Stimulated activated CD8-positive, alpha-beta memory T cell treated with anti-CD3 and anti-CD28 coated beads, Interleukin-2, amount 100 ng/mL, for 1 hour (primary cell): ENCODE measurements at places on chromosomes 6 and 20.

DNA sequence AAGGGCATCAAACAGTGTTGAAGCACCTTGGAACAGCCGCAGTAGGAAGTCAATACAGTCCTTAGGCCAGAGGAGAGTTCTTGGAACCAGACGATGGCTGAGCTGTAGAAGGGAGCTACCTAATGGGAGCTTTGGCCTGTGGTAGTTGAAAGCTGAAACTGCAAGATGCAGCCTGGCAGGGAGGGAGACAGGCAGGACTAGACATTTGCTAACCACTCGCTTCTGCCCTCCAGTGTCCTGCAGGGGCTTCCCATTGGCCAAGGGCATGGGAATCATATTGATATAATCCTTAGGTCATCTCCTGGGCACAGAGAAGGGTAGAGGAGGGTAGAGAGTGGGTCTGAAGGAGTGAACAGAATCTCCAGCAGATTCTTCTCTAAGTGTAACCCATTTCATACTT lies 60.4 kb downstream of the TPD52L1 start:
- no peak for DNase-seq

DNA sequence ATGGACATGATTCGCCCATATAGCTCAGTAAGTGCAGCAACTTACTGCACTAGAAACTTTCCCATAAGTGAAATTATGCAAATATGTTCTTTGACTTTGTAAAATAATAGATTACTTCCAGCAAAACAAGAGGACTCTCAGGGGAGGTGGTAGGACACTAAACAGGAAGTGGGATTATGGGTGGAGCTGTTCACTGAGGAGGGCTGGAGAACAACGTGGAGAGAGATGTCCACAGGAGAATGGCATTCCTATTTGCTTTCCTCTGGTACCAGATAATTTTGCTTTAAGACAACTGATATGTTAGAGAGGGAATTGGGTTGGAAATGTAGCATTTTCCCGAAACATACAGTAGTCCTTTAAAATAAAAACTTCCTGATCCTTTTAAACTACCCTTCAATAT lies 3.7 kb downstream of the TPD52L1 start:
- no peak for DNase-seq

- DNase-seq = peak; percentile 20
Observed at GRCh38 chr6:163956571-163957407, 542.3 kb downstream of the QKI start.

- DNase-seq = no peak
Observed at GRCh38 chr6:128731249-128732165, 151.4 kb upstream of the LAMA2 start.

DNA sequence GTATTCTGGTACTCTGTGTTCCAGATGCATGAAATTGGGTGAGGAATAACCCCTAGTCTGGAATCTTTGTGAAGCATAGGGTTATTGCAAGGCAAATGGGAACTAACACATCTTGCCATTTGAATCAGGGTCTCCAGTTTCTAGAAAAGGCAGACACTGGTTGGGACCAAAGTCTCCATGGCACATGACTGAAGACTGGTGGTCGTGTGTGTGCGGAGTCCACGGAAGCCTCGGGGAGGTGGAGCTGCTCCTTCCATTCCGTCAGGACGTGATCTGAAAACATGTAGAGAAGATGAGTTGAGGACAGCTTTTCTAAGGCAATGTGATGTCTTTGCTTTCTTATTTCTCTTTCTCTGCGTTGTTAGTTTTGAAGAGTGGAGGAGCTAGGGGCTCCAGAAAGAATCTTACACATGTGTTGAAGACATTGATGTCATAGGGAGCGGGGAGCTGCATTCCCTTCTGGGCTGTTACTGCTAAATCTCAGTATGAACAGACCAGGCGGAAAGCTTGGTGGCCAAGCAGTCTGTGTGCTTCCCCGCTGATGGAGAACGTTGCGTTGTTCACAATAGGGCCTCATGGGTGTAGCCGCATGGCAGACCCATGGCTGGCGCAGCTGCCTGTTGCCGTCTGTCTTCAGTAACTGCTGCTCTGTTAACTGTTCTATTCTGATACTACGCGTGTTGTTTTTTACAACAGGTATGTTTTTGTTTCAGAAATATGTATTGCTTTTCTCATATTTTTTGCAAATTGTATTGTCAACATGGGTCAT lies 4.8 kb upstream of the SLC17A9 start:
- no peak for DNase-seq

GRCh38 chr6:3669916-3670315 lies 81.6 kb downstream of the PXDC1 start:
- DNase-seq = no peak

DNA sequence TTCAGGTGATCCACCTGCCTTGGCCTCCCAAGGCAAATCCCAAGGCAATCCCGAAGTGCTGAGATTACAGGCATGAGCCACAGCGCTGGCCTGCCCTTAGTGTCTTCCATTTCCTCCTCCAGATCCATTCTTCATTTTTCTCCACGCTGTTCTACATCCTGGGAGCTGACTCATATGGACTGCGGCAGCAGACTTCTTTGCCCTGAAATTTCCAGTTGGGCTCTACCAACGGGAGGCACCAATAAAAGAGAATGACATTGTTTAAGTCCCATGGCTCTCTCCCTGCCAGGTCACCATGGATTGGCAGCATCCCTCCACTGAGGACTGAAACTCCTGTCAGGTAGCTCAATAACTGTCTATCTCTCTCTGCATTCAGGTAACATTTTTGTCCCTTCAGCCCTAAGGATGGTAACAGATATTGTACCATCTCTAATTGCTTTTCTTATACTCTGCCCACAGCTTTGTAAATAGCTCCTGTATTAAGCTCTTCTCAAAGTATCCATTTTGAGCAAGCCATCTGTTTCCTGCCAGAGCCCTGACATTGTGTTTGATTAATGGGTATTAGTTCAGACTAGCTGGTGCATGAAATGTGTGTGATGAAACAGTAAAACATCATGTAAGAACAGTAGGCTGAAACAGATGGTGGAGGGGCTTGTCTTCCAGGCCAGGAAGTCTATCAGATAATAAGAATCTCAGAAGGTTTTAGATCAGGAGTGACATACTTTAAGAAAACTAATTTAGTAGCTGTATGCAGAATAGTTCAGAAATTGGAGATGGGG lies 3.6 kb downstream of the TBCC start:
- no peak for DNase-seq

DNA sequence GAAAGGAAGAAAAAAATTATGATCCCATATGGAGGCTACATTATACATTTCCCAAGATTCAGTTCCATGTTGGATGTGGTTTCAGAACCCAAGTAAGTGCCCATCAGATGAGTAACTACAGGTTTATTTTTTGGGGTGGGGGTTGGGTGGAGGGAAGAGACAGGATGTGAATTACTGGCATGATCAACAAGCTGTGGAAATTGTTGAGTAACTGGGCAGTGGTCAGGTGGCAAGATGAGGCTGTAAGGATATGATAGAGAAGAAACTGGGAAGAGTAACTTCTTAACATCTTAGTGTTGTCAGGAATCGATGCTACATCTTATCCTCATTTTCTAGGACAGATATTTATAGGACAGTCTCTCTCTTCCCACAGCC lies 153.5 kb downstream of the CFAP61 start:
- DNase-seq = no peak
